ENCODE measurements at places on chromosomes 7 and 10.

GRCh38 chr10:96271016-96271815, at the start of gene BLNK:
Gene BLNK, minus strand, starts transcription at chr10:96271569. Its CDS starts 171 bp downstream, at chr10:96271398.
- no peaks in the 10 kb centered on the region for H3K36me3 ChIP-seq
- H3K4me1 ChIP-seq, result no peaks in the 10 kb centered on the region
- H3K27me3 ChIP-seq, result no peaks in the 10 kb centered on the region
- no peak for DNase-seq

DNA sequence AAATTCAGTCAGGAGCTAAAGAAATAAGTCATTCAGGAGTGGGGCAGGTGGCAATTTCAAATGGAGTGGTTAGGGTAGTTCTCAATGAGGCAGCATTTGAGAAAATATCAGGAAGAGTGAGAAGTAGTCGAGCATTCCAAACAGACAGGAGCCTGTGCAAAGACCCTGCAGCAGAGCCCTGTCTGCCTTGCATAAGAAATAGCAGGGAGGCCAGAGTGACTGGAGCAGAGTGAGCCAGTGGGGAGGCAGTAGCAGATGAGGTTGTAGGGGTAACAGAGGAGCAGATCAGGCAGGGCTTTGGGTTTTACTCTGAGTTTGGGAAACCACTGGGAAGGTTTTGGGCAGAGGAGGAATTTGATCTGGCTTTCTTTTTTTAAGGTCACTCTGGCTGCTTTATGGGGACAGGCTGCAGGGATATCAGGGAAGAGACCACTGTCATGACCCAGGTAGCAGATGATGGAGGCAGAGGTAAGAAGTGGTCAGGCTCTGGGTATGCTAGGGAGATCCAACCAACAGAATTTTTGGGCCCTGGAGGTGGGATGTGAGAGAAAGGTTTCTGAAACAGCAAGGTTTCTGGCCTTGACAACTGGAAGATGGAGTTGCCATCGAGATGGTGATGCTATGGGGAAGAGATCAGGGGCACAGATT, 1.3 kb upstream of the BLVRA start:
- no peaks in the 10 kb centered on the region for H3K36me3 ChIP-seq
- no peak overlapping the region for H3K27ac ChIP-seq
- no peaks in the 10 kb centered on the region for H3K27me3 ChIP-seq
- peaks cover 13% of the 10 kb centered on the region for H3K4me1 ChIP-seq
- DNase-seq, result no peak

DNA sequence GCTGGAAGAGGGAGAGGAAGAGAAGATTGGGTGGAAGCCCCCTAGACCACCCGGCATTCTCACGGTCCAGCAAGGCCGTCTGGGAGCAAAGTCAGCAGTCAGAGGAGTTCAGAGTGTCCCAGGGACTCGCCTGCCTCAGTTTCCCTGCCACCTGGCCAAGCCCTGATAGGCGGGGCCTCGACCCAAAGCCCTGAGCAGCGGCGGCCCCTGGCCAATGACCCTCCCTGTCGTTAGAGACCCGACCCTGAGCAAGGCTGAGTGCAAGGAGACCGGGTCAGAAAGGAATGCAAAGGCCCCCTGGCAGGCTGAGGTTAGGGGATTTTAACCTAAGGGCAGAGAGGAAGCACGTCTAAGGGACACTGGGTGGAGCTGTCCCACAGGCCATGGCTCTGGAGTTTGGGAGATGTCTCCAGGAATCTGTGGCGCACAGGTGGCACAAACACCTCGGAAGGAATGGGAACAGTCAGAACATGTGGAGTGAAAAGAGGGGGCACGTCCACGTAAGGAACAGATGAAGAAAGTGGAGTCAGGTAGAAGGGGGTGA, 196.8 kb upstream of the PDE1C start:
- H3K27ac ChIP-seq, result no peak overlapping the region
- DNase-seq, result no peak
- H3K4me1 ChIP-seq, result no peaks in the 10 kb centered on the region
- no peaks in the 10 kb centered on the region for H3K27me3 ChIP-seq

GRCh38 chr7:116665332-116665996, 6.5 kb upstream of the MET start:
- H3K36me3 ChIP-seq, result no peaks in the 10 kb centered on the region
- H3K4me3 ChIP-seq, result no peak overlapping the region
- H3K27ac ChIP-seq, result no peak overlapping the region
- no peaks in the 10 kb centered on the region for H3K4me1 ChIP-seq

GRCh38 chr10:50347394-50347802, 96.1 kb upstream of the ASAH2 start:
- no peak overlapping the region for H3K4me3 ChIP-seq
- no peak overlapping the region for H3K27ac ChIP-seq
- no peaks in the 10 kb centered on the region for H3K4me1 ChIP-seq
- no peaks in the 10 kb centered on the region for H3K27me3 ChIP-seq
- H3K36me3 ChIP-seq, result peaks cover 19% of the 10 kb centered on the region

GRCh38 chr7:19587291-19587690, 121.5 kb downstream of the POLR1F start:
- no peaks in the 10 kb centered on the region for H3K27me3 ChIP-seq
- no peak for DNase-seq
- no peaks in the 10 kb centered on the region for H3K4me1 ChIP-seq

DNA sequence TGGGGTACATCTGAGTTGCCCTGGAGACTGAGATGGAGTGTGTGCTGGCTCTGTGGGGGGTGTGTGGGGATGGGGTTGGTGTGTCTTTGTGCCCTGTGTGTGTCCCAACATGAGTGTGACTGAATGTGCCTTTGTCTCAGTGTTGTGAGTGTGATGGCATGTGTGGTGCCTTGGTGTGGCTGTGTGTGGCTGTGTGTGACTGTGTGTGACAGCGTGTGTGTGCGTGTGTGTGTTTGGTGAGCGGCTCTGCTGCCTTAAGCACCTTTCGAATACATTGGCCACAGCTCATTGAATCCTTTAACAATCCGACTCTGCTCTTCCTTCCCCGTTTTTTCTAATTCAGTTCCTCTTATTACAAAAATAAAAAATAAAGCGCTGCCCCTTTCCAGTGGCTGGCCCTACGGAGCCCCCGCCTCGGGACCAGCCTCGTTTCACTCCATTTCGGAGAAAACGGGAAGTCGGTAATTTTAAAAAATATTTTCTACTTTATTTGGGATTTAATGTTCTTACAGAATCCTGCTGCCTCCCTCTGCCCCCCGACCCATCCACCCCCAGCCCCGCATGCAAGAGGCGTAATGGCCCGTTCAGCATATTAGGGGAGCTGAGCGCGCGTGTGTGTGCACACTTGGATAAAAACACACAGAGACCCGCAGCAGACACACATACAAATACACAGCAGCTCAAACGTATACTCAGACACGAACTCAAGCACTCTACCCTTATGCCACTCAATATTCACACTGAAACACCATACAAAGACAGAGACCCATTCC, 35.5 kb downstream of the HIF1AN start:
- no peak overlapping the region for H3K4me3 ChIP-seq
- peaks cover 30% of the 10 kb centered on the region for H3K27me3 ChIP-seq
- no peaks in the 10 kb centered on the region for H3K36me3 ChIP-seq
- no peak for DNase-seq

All from CD4-positive, alpha-beta T cell (primary cell).